ENCODE measurements at places on chromosomes 7 and 10. TPM values are rescaled to one million over a fixed set of nuclear protein-coding genes. Genes with fewer than 3 reads are reported as not detected.

The TPST1 gene
- 24.7 TPM for total RNA-seq

The GJD4 gene
- 0.27 TPM for total RNA-seq

The STEAP1B gene
- total RNA-seq = 35.9 TPM

The PHKG1 gene
- total RNA-seq = not detected

The PRF1 gene
- not detected for total RNA-seq

The TWIST1 gene
- 29.9 TPM for total RNA-seq

The ACBD7 gene
- total RNA-seq = 5.7 TPM

The DPYSL4 gene
- total RNA-seq = not detected

The CARD11 gene
- total RNA-seq = 1.7 TPM

The TBRG4 gene
- total RNA-seq = 116 TPM

The GPR37 gene
- 3.3 TPM for total RNA-seq

All from A375 (cell line).